ENCODE measurements at places on chromosomes 13 and 19.

- no peak for DNase-seq
Observed at GRCh38 chr13:31850041-31850555, 110.8 kb downstream of the RXFP2 start.

DNA sequence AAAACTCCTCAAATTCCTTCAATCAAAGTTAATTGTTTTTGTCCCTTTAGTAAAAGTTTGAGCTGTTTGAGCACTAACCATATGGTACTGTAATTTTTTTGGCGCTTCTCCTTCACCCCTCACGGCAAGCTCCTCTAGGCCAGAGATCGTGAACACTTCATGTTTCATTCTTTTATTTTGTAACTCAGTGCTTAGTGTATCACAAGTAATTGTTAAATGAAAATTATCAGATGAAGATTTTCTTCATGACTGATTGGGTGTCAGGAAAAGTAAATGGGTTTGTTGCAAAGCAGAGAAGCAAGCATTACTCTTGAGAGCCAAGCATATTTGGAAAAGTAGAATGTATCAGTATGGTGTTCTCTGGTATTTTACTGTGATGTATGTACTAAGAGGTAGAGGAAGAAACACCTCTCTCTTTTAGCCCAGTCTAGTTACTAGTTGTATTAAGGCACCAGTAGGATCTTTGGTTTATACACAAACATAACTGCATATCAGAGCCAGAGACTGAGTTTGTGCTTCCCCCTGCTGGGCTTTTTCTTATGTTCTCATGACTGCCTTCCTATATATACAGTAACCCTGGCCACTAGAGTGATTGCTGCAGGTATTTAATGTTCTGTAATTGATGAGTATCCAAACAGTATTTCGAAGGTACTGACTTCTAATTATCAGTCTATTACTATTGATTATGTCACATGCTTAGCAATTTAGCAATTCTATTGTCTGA is 202.3 kb upstream of the KLHL1 start:
- DNase-seq, result no peak

GRCh38 chr19:50383852-50384684 is at the start of gene POLD1:
Gene POLD1 (plus strand): TSS chr19:50384347. CDS start chr19:50398852, 14,505 bp downstream.
- peak; percentile 99 for DNase-seq

- DNase-seq, result no peak
Observed at GRCh38 chr19:9806803-9807202, 12.1 kb downstream of the FBXL12 start.

GRCh38 chr13:78036841-78037240 is 118.2 kb upstream of the EDNRB start:
- no peak for DNase-seq

DNA sequence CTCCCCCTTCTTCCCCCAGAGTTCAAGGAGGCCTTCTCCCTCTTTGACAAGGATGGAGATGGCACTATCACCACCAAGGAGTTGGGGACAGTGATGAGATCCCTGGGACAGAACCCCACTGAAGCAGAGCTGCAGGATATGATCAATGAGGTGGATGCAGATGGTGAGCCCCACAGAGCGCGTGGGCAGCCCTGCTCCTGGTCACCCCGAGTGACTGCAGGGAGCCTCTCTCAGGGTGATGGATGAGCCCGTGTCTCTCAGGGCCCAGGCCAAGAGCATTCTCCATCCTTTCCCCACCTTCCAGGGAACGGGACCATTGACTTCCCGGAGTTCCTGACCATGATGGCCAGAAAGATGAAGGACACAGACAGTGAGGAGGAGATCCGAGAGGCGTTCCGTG is 7.0 kb downstream of the CALM3 start:
- no peak for DNase-seq

DNA sequence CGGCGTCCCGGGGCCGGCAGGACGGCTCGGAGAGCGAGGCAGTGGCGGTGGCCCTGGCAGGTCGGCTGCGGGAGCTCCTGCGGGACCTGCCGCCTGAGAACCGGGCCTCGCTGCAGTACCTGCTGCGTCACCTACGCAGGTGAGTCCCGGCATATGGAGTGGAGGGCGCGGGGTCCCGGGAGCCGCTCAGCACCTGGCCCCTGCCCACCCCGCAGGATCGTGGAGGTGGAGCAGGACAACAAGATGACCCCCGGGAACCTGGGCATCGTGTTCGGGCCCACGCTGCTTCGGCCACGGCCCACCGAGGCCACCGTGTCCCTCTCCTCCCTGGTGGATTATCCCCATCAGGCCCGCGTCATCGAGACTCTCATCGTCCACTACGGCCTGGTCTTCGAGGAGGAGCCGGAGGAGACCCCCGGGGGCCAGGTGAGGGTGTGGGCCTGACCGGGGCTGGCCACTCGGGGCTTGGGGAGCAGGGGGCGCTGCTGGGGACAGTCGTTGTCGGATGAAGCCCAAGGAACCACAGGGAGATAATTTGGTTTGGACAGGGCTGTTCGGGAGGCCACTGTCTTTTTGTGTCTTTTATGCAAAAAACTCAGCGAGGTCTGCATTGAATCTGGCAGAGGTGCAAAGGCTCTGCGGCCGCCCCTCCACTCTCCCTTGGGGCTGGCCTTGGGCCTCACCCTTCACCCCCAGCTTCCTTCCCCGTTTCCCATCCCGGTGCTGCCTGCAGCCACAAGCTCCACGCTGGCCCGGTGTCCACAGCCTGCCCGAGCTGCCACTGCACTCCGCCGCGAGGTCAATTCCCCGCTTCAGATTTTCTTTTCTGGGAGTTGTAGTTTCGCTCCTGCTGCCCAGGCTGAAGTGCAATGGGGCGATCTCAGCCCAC is 12.0 kb downstream of the POLR2E start:
- no peak for DNase-seq

- no peak for DNase-seq
Observed at GRCh38 chr19:5108866-5109265, 140.0 kb downstream of the KDM4B start.
